ENCODE measurements at places on chromosomes 12 and 14.

DNA sequence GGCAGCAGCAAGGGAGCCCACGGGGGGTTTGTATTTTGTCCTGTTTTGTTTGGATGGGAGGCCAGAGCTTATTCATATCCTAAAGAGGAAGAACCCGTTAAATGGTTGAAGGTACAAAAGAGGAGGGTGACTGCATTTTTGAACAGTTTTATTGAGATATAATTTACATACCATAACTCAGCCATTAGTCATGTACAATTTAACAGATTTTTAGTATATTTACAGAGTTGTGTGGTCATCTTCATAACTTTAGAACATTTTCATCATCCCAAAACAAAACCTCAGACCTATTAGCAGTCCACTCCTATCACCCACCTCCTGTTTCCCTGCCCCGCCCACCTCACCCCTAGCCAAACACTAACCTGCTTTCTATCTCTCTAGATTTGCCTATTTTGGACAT, 12.6 kb downstream of the NRDE2 start:
- DNase-seq: no peak

GRCh38 chr12:101839324-101840283, 8.8 kb upstream of the GNPTAB start:
- DNase-seq: peak; percentile 80

DNA sequence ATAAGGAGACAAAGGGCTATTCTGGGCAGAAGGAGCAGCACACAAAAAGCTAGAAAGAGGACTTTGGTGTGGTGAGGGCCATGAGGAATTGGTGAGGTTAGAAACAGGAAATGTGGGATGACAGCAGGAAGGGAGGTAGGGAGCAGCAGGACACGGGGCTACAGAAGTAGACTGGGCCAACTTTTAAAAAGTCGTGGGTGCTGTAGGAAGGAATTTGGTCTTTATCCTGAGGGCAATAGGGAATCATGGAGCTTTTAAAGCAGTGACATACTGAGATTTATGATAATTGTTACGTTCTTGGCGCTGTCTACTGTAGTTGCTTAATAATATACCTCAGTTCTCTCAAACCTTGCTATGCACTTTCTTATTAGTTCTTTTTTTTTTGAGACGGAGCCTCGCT, 8.2 kb upstream of the CHURC1 start:
- DNase-seq: no peak

- no peak for DNase-seq
Observed at GRCh38 chr14:72715850-72716228, 178.1 kb downstream of the DPF3 start.

DNA sequence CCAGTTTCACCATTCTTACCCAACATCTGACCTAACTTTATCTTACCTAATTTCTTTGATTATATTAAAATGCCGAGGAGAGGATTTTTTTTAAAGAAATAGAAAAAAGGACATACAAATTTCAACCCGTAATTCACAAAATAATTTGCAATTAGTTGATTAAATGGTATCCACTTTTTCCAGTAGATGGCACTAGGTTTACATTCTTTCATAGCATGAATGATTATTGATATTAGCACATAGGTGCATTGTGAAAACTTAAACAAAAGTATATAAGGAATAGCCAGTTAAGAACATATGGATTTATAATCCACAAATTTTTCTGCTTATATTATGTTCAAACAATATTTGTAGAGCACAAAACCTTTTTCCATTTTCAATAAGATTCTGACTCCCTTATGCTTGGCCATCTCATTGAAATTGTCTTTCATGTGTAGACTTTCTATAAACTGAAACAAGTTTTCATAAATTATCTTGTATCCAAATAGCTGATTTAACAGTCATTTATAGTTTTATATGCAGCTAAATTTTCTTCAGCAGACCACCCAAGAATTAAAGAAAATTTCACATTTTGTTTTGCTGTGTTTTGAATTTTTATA, 35.3 kb downstream of the MSRB3 start:
- DNase-seq: peak; percentile 23

- DNase-seq: no peak
Observed at GRCh38 chr14:35553808-35554207, 19.8 kb downstream of the INSM2 start.

- DNase-seq: peak; percentile 77
Observed at GRCh38 chr14:57871459-57872080, 5.7 kb upstream of the SLC35F4 start.

DNA sequence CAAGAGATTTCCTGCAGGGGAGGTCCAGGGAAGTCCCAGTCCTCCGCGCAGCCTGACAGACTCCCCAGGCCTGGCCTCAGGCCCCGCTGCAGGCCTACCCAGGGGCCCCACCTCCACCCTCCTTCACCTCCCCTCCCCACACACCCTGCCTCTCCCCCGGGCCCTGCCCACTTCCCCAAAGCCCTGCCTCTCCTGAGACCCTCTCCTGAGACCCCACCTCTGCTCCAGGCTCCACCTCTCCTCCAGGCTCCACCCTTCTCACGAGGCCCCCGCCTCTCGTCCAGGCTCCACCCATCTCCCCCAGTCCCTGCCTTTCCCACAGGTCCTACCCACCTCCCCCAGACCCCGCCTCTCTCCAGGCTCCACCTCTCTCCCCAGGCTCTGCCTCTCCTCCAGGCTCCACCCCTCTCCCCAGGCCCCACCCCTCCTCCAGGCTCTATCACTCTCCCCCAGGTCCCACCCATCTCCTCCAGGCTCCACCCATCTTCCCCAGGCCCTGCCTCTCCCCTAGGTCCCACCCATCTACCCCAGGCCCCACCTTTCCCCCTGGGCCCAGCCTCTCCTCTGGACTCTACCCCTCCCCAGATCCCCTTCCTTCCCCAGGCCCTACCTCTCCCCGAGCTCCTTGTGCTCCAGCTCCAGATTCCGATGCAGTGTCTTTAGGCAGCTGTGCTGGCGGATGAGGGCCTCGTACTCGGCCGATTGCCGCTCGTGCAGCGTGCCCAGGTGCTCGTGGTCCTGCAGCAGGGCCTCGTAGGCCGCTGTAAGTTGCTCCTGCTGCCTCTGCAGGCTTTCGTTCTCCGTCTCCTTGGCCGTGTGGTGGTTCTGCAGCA, 58.8 kb upstream of the GPR68 start:
- DNase-seq: peak; percentile 98

DNA sequence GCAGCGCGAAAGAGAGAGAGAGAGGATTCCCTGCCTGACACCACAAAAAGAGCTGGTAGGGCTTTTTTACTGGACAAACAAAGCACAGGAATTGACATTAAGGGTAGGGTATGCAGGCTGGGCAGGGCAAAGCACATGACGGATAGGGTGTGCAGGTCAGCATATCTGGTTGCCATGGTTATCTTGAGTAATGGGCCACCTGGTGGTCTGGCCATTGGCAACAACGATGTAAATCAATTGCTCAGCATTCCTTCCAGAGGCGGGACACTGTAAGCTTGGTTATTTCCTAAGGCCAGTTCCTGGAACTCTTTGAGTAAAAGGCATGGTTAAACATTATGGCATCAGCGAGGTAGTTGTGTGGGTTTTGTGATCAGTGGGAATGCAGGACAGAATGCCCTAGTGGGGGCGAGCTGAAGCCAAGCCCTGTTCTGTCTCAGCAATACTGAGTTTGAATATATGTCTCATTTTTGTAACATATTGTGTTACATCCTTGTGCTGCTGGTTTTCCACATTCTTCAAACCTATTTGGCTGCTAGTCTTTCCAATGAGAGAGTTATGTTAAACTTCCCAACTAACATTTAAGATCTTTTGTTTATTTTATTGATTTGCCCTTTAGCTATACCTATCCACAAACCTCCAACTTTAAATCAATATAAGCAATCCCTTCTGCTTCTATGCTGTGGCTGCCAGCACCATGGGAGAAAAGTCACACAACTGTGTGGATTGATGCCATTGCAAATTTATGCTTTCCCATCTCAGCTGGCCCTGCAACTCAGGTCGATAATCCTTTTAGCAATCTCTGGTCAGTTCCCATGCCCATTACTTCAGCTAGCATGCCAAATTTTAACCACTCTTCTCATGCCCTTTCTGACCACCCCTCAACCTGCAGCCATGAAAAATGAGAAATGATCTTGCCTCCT, 396.7 kb upstream of the PDE3A start:
- peak; percentile 86 for DNase-seq

GRCh38 chr14:74083784-74084276, 423 bp downstream of the ALDH6A1 start:
- DNase-seq: peak; percentile 52

- no peak for DNase-seq
Observed at GRCh38 chr12:9319044-9319841, 111.0 kb upstream of the PZP start.

DNA sequence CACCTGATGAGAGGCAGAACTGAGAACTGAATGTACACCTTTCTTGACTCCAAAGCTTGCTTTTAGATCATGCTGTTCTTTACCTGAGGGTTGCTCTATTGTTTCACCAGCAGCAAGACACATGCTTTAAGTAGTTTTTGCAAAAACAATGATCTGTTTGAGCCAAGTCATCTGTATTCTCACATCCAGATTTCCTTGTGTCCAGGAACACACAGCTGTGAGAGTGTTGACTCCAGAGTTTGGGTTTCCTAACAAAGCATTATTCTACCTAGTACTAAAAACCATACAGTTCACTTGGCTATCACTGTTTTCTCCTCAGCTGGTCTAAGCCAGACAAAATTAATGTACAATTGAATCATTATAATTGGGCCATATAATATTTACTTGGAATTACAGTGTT, 120.4 kb downstream of the STAB2 start:
- no peak for DNase-seq

GRCh38 chr12:8840938-8841633, 18.7 kb downstream of the A2ML1 start:
- DNase-seq: no peak

GRCh38 chr12:93419388-93420034, 22.2 kb downstream of the UBE2N start:
- DNase-seq: peak; percentile 69

DNA sequence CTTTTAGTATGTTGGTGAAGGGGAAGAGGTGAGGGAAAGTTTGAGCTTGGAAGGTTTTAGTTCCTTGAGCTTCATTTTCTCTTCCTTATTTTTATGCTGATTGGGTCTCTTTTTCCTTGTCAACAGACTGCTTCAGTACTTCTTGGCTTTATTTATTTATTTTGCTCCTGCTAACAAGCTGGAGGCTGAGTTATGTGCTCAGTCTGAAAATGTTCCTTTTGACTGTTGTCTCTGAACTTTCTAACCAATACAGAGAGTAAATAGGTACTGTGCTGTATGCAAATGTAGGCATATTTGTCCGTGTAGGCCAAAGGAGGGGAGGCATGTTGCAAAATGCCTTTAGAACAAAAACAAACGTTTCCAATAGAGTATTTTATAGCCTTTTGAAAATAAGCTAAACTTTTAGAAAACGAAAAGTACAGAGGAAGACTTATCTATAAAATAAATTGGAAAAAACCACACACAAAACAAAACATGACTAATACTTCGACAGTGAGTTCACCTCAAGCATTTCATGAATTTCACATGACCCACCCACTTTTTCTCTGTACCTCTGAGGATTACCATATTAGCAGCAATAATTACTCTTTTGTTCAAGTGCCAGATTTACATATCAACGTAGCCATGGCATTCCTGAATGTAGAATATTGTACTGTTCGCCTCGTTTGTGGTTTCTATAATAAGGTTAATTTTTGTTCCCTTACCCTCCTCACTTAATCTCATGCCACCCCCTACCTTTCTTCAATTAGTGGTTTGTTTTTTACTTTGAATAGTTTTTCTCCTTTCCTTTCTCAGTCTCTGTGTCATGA, 4.7 kb upstream of the CREBL2 start:
- no peak for DNase-seq

- DNase-seq: no peak
Observed at GRCh38 chr12:47067176-47067575, 12.2 kb upstream of the PCED1B start.

- no peak for DNase-seq
Observed at GRCh38 chr14:28077021-28077420, 689.6 kb upstream of the FOXG1 start.

- no peak for DNase-seq
Observed at GRCh38 chr14:91573528-91573893, 63.4 kb upstream of the PPP4R3A start.

- no peak for DNase-seq
Observed at GRCh38 chr14:80867091-80867490, 74.4 kb downstream of the CEP128 start.

- DNase-seq: peak; percentile 70
Observed at GRCh38 chr14:36582011-36582873, at the start of gene NKX2-8. Gene NKX2-8, minus strand, starts transcription at chr14:36582614. Its CDS starts 225 bp downstream, at chr14:36582389.

DNA sequence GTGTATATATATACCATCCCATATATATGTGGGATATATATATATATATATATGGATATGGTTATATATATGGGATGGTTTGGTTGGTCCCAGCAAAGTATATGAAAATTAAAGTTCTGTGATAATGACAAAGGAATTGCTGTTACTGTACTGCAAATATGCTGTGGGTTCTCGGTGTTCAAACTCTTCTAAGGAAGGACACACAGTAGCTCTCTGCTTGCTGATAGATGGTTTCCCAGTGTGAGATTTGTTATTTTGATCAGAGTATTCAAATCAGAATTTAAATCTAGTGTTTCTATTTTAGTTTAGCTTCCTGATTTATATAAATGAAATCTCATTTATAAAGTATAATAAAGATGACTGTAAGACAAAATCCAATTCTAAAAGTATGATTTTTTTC, 19.7 kb downstream of the SLC35E3 start:
- DNase-seq: no peak

DNA sequence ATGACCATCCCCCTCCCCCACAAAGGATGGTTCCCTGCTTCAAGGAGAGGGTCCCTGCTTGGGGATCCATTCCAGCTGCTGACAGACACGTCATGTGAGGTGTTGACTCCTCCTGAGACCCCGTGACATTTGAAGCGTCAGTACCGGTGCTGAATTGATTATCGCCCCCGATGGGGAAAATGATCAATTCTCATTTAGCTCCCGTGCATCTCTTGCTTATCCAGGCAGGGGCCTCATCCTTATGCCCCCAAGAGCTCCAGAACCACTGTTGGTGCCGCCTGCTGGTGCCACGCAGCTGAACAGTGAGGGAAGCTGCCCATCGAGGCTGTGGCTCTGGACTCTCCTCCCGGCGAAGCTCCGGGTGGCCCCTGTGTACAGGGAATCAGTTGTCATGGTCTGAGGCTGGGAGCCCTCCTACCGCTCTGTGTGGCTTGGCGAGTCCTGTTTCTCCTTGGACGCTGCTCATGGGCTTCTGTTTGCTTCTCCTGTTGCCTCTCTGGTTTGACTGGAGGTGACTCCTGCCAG, 4.6 kb downstream of the KIF26A start:
- no peak for DNase-seq

GRCh38 chr14:104103446-104104075, 18.1 kb downstream of the ASPG start:
- no peak for DNase-seq

DNA sequence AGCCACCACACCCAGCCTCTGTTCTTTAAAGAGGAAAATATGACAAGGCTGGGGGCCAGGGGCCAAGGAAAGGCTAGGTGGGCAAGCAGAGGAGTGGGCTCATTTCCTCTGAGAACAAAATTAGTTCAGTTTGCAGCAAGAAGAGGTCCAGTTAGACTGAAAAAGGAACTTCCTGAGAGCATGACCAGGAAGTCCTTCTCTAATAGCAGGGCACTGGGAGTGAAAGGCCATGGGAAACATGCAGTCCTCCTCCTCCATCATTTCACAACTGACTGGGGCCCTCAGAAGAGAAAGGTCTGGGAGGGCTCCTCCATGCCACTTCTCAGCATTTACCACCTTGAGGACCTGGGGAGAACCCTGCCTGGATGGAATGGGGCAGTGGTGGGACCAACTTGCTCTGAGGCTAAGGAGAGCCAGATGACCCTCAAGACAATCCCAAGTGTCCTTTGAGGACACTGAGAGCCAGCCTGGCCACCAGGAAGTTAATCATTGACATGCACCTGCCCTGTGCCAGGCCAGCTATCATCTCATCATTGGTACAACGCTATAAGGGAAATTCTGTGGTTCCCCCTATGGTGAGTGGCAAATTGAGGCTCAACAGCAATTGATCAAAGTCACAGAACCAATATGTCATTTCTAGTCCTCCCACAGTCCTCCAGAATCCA, 2.0 kb downstream of the AQP2 start:
- no peak for DNase-seq
